Stimulated activated CD8-positive, alpha-beta memory T cell treated with anti-CD3 and anti-CD28 coated beads, Interleukin-15, amount 100 ng/mL, for 1 hour (primary cell): ENCODE measurements at places on chromosomes 7 and 10.

GRCh38 chr10:84706875-84707274 is 378.5 kb downstream of the CCSER2 start:
- DNase-seq, result no peak

GRCh38 chr7:130721486-130722277 is 12.3 kb downstream of the KLF14 start:
- DNase-seq, result no peak

GRCh38 chr7:90631502-90631901 is 35.4 kb downstream of the CDK14 start:
- no peak for DNase-seq

DNA sequence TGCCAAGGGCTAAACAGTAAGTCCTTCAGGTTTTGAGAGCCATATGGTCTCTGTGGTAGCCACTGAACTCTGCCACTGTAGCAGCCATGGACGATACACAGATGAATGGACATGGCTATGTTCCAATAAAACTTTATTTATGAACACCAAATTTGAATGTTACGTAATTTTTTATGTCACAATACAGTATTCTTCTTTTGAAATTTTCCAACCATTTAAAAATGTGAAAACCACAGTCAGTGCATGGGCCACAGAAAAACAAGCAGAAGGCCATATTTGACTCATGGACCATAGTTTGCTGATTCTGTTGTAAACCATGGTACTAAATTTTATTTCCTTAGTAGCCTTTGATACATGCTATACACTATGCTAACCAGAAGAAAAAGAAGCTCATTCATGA is 361.8 kb downstream of the MAGI2 start:
- DNase-seq, result no peak

- DNase-seq, result no peak
Observed at GRCh38 chr10:70560511-70560941, 42.0 kb downstream of the PRF1 start.
